ENCODE measurements at places on chromosomes 2 and 18.

DNA sequence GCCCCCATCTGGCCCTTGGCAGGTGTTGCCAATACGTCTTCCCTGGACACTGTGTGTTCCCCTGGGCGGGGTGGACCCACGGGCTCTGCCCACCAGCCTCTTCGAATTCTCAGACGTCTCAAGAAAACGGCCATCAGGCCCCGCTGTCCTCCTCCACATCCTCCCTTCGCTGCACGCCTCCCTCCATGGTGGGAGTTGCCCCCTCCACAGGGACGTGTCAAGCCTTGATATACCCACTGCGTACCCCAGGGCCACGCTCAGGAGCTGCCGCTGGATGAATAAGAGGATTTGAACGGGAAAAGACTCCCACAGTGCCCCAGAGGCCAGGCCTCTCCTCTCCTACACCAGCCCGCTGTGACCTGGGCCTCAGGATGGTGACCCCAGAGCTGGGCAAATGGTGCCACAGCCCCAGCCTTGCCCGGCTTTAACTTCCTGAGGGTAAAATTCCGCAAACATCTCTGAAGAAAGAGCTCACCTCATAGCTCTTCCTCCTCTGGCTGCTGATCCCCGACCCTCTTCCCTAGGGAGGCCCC lies 399.3 kb upstream of the MYT1L start:
- DNase-seq: no peak

GRCh38 chr2:169005080-169005598 lies 26.0 kb downstream of the ABCB11 start:
- DNase-seq: no peak

GRCh38 chr2:147515213-147515612 lies 329.6 kb upstream of the ACVR2A start:
- DNase-seq: no peak

DNA sequence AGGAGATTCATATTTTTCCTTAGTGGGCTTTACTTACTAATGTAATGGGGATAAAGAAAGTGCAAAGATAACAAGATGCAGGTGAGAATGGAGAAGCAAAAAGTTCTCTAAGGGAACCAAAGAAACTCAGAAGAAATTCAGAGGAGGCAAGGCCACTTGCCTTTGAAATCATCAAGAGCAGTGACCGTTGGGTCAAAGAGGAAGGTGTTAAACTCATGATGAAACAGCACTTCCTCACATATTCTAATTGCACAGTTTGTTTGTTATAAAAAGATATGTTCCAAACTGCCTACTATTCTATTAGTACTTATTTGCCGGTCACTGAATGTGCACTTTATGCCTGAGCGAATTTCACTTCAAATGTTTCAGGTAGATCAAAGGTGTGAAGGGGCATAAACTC lies 975.1 kb downstream of the BCL11A start:
- DNase-seq: no peak

- DNase-seq: no peak
These were observed 168.9 kb downstream of the ANTXR1 start for GRCh38 chr2:69181806-69182427.

DNA sequence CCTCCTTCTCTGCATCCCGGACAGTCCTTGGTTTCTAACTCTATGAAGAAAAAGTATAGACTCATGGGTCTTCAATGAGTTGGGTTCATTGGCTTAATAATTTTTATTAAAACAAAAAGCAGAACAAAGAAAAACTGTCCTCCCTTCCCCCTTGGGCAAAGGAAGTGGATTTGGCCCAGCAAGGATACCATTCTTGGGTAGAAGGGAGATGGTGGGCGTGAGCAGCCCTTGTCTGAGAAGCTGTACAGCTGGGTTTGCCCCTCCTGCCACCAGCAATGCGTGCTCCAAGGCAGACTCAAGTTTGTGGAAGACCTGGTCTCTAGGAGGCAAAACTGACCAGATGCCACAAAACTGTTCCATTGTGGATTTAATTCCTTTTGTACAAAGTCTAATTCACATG lies 12.7 kb downstream of the PCARE start:
- DNase-seq: no peak

DNA sequence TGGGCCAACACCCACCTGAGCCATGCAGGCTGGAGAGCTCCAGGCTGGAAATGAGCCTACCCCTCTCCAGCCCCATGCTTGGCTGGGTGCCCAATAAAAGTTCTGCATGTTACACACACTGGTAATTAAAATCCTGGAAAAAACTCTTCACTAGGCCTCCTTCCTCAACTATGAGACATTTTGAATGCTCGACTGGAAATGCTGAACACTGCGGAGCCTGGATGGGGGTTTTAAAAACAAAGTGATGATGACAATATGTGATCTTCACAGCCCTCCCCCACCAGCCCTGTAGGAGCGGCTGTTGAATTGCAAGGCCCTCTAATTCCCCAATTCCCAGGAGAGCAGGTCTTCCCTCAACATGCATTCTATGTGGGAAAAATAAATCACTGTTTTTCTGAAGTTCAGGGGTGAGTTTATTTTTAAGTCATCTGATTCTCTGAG lies 179.2 kb downstream of the TTC32 start:
- DNase-seq: no peak

- no peak for DNase-seq
These were observed 53.4 kb downstream of the THADA start for GRCh38 chr2:43542285-43542933.

DNA sequence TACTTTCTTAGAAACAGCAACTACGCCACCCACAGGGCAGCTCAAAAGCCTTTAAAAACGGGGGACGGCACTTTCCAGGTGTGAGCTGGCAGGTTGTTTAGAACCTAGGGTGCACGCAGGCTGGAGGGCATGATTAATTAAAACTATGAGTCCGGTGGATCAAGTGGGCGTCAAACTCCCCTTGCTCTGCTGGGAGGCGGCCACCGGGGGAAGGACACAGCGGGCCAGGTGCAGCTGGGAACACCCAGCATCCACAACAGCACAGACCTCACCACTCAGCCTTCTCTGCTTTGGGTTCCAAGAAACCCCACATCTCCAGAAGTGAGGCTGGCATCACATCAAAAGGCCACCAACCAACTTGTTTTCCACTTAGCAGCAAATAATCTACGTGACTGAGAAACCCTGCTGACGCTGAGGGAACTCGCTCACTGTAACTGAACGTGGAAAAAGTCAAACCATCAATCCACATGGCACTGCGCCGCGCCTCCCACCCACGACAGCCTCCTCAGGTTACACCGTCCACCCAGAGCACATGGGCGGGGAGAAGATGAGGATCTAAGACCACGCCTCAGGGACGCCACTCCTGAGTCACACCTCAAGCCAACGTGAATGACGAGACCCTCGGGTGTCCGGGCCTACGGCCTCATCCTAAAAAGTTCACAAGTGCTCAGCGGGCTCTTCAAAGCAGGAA lies 118.2 kb downstream of the ZNF516 start:
- DNase-seq: no peak

GRCh38 chr2:126874961-126875360 lies 23.7 kb upstream of the TEX51 start:
- DNase-seq: no peak

DNA sequence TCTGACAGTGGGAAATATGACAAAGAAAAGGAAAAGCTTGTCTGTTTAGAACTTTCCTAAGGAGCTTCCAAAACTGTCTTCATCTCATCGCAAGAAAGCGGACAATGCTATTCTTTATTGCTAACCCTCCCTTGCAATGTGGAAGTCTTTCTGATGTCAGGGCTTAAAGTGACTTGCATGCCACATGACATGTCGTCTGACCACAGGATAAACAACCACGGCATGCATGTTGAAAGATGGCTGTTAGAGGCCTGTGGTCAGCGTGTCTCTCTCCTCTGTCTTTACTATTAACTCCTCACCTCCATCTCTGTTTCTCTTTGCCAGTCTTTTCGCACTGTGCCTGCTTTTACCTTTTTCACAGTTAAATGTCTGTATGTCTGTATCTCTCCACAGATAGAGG lies 389.8 kb downstream of the LNPK start:
- DNase-seq: no peak

- no peak for DNase-seq
These were observed 14.1 kb upstream of the CYS1 start for GRCh38 chr2:10094271-10094814.

GRCh38 chr2:216555274-216555673 lies 56.6 kb downstream of the RPL37A start:
- DNase-seq: no peak

DNA sequence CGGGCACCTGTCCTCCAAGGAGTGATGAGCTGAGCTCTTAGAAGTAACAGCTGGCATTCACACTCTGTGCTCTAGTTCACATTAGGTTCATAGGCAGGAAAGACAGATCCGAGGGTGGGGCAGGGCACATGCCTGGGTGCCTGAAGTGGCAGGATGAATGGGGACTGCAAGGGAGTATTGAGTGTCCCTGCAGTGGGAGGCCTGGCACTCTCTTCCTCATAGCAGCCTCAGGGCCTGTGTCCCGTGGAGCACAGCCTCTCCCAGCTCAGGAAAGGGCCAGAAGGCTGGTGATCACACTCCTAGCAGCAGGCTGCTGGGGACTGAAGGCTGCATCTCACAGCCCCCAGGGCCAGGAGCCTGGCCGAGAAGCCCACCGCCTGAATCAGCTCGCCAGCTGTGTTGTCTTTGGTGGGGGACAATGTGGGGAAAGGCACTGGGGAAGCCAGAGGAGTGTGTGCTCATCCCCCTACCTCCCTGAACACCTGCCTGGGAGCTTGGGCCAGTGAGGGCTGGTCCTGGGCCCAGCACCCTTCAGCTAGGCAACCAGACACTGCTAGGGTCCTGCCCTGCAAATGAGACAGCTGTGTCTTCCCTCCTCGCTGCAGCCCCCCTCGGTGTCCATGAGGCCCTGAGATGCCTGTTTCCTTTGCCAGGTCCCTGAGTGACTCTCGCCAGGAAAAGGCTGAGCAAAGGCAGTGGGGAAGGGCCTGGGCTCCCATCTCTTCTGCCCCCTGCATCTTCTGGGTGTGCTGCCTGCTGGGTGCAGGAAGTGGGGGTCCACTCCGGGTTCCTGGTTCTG lies 48.2 kb upstream of the HS6ST1 start:
- DNase-seq: no peak

- no peak for DNase-seq
These were observed 84.1 kb upstream of the NCKAP5 start for GRCh38 chr2:133652398-133652797.

- DNase-seq: no peak
These were observed 88.6 kb upstream of the FHL2 start for GRCh38 chr2:105487142-105488069.

- DNase-seq: no peak
These were observed 572 bp downstream of the INPP4A start for GRCh38 chr2:98445177-98445682.

GRCh38 chr2:9002313-9002636 lies 1.2 kb downstream of the MBOAT2 start:
- no peak for DNase-seq

DNA sequence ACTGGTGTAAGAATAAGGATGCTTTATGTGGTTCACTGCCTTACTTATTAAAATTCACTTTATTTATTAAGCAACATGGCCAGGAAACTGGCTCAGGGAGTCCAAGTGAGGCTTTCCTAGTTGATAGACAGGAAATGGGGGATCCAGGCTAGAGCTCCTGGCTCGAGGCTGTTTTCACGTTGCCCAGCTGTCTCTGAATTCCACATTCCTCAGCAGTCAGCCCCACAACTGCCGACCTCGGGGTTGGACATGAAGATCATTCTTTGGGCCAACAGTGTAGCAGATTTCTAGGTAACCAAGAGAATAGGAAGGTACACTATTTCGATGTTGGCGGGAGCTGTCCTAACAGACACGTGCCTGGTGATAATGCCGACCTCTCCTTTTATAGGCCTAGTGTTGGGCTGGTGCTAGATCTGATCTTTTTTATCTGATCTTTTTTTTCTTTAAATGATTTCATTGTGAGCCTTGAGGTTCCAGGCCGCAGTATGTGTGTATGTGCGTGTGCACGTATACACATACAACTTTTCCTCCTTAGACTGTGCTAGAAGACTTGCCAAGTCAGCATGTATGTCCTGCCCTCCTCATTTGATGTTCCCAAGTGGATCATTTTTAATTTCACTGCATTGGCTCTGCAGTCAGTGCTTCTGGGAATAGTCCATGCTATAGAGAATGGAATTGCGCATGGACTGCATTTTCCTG lies 103.5 kb downstream of the CABLES1 start:
- DNase-seq: no peak

- no peak for DNase-seq
These were observed 54.7 kb downstream of the MDH1 start for GRCh38 chr2:63643486-63643885.

DNA sequence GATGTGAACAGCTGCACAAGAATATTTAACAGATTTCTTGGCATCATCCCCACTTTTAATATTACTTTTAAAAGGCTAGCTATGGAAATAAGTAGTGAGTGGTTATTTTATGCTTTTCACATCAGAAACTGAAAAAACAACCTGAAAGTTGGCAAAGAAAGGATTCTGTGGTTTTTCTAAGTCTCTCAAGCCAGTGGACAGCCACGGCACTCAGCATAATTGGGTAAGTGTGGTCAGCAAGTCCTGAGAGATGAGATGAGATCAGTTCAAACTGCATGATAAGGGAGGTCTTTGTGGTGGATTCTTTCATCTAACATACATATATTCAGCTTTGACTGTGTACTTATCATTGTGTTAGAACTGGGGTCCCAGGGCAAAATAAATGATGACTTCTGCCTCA lies 105.2 kb downstream of the LYPD6B start:
- no peak for DNase-seq
